A673 (cell line): ENCODE measurements at places on chromosomes 13 and 19. TPM values are rescaled to one million over a fixed set of nuclear protein-coding genes. Genes with fewer than 3 reads are reported as not detected.

ERF gene
- total RNA-seq: 149 and 164 TPM in 2 replicates

SOX1 gene
- 47.7 and 56.6 TPM in 2 replicates for total RNA-seq

F7 gene
- not detected in 2 replicates for total RNA-seq

FXYD3 gene
- not detected in 2 replicates for total RNA-seq

ANKLE1 gene
- total RNA-seq: 15.8 and 17.5 TPM in 2 replicates

ICAM5 gene
- total RNA-seq: 4.6 and 6.9 TPM in 2 replicates

ZNF83 gene
- 23.0 and 23.7 TPM in 2 replicates for total RNA-seq

KIR2DL4 gene
- not detected in 2 replicates for total RNA-seq

NKG7 gene
- not detected in 2 replicates for total RNA-seq

ARID3A gene
- total RNA-seq: 19.6 and 26.3 TPM in 2 replicates

DNA sequence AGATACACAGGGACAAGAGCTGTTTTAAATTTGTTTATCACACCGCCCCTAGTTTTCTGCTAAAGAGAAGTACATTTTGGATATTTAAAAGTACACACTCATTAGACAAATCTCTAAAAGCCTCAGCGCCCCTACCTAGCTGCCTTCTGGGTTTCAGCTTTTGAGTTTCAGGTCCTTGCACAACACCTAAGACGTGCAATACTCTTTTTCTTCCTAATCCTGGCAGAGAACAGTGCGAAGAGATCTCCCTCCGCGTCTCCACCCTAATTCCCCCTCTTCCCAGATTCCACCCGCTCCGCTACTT is 421 bp upstream of the KLF5 start:
- no peak for DNase-seq

DNA sequence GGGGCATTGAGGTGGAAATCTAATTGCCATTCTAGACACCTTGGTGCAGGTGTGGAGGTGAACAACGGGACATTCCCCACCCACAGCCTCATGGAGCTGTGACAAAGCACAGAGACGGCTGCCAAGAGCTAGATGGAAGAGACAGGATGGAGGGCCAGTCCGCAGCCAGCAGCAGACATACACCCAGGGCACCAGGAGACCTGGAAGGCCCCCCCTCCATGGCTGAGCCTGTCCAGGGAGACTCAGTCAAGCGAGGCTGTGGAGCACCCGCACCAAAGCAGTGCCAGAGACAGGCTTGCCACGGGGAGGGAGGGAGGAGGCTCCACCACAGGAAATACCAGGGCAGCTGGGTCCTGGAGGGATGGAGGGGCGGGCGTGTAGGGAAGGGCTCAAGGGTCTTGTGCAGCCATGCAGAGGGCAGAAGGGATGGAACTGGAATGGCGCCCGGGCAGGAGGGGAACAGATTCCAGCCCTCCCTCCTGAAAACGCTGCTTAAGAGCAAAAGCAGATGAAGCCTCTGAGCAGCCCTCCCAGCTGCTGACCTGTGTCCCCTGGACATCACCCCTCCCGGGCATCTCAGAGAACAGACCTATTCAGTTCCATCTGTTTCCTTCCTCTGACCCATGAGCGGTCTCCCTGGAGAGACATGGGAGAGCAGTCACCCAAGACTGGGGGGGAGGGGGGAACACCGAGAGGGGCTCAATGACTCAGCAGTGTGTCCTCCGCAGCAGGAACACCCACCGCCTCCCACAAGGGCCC is 14.4 kb downstream of the EPS15L1 start:
- DNase-seq: peak; percentile 44

GRCh38 chr19:610801-611480 is 21.3 kb downstream of the HCN2 start:
- peak; percentile 98 for DNase-seq

GRCh38 chr19:29006057-29006735 is 206.8 kb downstream of the UQCRFS1 start:
- DNase-seq: no peak

- no peak for DNase-seq
Observed at GRCh38 chr13:64591971-64592370, 2638.2 kb downstream of the PCDH9 start.

GRCh38 chr13:95499811-95500712 is 52.5 kb upstream of the CLDN10 start:
- no peak for DNase-seq

DNA sequence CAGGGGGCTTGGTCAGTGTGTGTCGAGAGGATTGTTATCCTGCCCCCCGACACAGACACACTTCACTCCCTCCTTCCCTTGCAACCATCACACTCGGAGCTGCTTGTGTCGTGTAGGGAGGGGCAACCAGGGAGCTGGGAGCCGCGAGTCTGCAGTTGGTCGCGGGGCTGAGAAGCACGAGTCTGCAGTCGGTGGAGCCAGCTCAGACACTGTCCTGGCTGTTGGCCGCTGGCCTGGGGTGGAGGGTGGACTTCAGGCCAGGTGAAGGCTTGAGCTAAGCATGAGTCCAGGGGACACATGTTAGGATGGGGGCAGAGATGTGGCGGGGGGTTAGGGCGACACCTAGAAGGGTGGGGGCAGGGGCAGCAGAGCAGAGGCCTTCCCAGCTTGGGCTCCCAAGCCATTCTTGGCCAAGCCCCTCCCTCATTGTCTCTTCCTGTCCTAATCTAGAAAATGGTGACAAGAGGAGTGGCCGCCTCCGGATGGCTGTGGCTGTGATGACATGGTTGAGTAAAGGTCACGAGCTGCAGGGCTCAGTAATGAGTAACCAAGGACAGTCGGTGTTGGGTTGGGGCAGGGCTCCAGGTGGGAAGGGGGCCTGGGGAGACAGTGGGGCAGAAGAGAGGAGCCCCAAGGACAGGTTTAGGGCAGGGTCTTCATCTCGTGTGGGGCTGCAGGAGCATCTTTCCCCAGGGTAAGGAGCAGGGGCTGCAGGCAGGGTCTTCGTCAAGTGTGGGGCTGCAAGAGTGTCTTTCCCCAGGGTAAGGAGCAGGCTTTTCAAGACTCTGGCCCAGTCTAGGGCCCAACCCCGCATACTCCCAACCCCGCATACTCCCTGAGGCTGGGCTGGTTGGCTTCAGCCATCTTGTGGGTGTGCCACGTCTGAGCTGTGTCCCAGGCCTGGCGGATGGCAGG is 8.6 kb downstream of the PPP5C start:
- no peak for DNase-seq

DNA sequence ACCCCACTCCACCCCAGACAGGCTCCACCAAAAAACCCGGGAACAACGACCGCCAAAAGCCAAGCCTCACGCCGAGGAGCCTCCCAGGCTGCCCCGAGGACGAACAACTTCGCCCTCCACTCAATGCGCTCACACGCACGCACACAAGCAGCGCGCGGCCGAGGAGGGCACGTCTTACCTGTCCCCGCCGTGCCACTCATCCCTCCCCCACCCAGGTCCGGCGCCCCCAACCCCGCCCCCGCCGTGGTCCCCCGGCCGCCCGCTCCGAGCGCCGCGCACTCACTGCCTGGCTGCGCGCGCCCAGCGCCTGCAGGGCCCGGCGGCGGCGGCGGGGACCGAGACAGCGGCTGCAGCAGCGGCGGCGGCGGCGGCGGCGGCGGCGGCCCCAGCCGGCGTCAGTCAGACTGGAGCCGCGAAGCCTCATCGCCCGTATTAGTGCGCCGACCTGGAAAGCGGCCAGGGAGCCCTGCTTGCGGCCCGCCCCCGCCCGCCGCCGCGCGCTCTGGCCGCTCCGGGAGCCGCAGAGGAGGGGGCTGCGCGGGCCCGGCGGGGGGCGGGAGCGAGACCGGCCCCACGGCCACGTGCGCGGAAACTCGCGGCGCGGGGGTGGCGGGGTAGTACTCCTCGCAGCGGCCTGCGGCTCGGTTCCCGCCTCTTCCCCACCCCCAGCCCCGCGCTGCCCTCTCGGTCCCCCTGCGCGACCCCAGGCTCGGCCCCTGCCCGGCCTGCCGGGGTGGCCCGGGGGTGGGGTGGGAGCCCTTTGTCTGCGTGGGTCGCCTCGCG is at the start of gene SMAD9:
TSS of gene SMAD9 (minus strand) at position 406 of the 783 bp plus-strand sequence. CDS start 40,549 bp downstream, outside the sequence.
- peak; percentile 85 for DNase-seq

GRCh38 chr19:50717026-50717723 is 2.4 kb downstream of the SHANK1 start:
- no peak for DNase-seq

- DNase-seq: no peak
Observed at GRCh38 chr19:8499048-8499833, 3.2 kb downstream of the PRAM1 start.
